Esophagus mucosa (tissue), 1 donor: ENCODE measurements at places on chromosomes 2 and 18. TPM values are rescaled to one million over a fixed set of nuclear protein-coding genes. Genes with fewer than 3 reads are reported as not detected.

The CROCC2 gene
- 0.12 TPM for total RNA-seq

The HOXD8 gene
- 0.88 TPM for total RNA-seq

The C2orf81 gene
- total RNA-seq = 0.56 TPM

DNA sequence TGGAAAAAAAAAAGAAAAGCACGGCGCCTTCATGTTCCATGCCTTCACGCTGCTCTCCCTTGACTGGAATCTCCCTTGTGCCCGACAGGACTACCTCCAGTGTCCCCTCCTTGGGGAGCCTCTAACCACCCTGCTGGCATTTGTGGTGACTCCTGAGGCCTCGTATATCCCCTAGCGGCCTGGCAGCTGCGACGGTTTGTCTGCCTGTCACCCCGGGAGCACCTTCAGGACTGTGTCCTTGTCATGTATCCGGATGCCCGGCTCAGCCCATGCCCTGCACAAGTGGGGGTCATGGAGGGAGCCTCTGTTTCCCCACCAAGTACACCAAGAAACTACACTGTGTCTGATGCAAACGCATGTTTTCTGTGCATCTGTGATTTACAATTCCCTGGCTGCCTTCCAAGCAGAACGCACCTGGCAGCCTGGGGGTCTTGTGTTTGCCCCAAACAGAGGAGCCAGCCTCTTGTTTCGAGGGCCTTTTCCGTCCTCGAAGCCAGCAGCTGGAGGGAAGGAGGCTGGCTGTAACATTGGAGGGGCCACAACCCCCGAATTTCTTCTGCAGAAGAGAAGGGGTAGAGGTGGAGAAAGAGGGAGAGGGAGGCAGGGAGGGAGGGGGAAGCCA is 18.9 kb downstream of the TWIST2 start:
- ATAC-seq = no peak

- ATAC-seq = no peak
Measured at GRCh38 chr2:178005756-178006155, 66.8 kb downstream of the PDE11A start.

DNA sequence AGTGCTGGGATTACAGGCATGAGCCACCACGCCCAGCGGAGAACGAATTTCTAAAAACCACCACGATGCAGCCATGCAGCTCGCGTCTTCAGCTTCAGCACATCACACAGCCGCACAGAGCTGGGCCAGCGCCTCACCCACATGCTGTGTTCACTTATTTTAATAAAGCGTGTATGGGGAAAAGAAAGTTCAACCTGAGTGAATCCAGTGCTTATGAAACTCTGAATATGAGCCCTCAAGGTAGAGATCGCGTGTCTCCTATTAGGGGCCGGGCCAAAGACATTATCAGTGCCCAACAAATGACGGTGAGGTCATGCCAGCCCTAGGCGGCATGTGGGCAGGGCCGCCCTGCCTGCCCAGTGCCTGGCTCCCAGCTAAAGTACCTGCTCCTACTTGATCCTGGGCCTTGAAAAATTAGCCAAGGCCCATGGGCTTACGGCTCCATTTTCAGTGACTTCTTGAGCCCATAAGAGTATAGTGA is 44.3 kb downstream of the SPRED2 start:
- ATAC-seq = peak; percentile 83

DNA sequence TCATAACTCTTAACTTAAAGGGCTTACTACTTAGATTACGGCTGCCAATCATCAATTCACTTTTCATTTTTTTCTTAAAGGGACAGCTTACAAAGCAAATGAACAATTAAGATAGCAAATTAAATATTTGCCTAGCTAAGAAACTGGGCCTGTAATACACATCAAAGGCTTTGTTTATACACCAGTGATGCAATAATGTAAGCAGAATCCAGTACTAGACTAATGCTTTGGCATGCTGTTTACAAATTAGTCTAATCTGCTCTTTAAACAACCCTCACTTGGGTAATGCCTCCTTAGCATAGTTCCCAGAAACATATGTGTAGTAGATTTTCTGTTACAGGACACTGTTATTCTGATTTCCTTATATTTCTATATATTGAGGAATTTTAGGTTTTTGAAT is 105.8 kb downstream of the ARHGAP28 start:
- no peak for ATAC-seq
